GM23338 (cell line): ENCODE measurements at places on chromosomes 5 and 9.

GRCh38 chr5:149794041-149794440 is 63.9 kb downstream of the PPARGC1B start:
- no peak for DNase-seq

GRCh38 chr5:55934115-55934613 is 60.6 kb downstream of the IL6ST start:
- DNase-seq, result no peak

DNA sequence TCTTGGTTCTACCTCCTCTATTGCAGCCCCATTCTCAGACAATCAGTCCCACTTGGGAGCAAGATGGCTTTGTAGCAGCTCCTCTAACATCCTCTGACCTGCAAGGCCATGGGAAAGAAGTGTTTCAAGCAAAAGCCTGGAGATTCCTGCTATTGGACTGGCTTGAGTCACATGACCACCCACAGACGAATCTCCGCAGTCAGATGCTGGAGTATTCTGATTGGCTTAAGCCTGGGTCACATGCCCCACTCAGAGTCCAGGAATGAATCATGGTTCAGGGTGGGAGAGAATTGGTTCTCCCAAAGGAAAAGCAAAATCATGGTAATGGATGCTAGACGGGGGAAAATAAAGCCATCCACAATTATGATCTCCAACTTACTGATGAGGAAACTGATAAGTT is 22.6 kb upstream of the LMX1B start:
- DNase-seq, result no peak

- no peak for DNase-seq
These were observed 14.8 kb upstream of the NR3C1 start for GRCh38 chr5:143418140-143418866.

GRCh38 chr9:82208741-82209450 is 220.3 kb downstream of the SPATA31D1 start:
- DNase-seq, result no peak

DNA sequence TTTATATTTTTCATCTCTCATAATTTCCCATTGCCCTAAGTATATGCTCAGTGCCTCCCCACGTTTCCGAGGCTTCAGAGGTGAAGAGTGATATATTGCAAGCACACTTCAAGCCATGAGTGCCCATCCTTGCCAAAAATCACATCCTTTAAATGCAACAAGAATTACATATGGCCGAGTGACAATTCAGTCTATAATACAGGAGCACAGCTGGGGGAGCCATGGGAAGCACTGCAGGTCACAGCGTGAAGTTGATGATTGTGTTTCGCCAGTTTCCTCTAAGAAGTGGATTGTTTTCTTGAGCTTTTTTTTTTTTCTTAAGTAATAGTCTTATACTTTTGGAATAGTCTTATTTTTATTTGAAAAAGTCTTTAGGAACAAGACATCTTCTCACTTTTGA is 61.1 kb downstream of the MTRR start:
- no peak for DNase-seq

DNA sequence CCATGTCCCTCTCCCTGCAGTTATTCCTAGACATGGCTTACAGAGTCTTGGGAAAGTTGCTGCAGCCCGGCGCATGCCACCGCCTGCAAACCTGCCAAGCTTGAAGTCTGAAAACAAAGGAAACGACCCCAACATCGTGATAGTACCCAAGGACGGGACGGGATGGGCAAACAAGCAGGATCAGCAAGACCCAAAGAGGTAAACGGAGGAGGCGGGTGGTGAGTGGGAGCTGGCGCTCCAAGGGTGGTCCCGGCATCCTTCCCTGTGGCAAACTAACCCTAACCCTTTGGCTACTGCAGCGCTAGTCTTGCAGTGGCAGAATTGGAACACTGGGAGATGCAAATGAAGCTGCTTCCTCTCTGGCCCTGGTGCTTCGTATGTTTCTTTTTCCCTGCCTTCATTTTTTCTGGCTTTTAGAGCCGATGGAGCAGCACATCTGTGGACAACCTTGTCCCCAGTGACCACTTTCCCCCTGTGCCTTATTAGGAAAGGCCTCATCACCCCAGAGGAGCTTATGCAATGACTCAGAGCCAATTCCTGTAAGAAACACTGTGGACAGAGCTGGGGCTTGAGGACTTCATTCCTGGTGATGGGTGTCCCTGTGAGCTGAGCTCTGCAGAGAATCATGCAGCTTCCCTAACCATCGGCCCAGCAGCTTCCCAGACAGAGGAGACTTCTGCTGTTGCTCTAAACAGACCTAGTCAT is 38.9 kb downstream of the PRRC2B start:
- DNase-seq, result no peak

- DNase-seq, result no peak
These were observed 388.4 kb upstream of the PTGER4 start for GRCh38 chr5:40291338-40291737.

DNA sequence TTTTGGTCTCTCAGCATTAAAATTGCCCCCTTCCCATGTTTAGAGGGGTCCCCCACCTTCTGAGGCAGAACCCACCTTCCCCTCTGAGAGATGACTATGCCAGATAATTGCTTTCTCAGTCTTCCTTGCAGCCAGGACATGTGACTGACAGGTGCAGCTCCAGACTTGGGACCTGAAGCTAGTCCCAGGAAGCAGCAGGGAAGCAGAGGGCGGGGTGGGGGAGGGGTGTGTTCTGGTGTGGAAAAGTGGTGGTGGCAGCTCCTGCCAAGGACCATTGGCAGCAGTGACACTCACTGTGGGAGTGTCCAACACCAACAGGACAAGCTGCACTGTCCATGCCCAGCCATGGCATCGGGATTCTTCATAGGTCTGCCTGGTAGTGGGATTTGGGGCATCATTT is 2.3 kb downstream of the EIF4E1B start:
- DNase-seq, result no peak

GRCh38 chr5:89327608-89328007 is 444.6 kb upstream of the MEF2C start:
- DNase-seq, result no peak

GRCh38 chr5:24644761-24645160 is at the start of gene CDH10:
Gene CDH10 (minus strand): TSS chr5:24644978. CDS start chr5:24593490, 51,488 bp downstream.
- peak; percentile 97 for DNase-seq

DNA sequence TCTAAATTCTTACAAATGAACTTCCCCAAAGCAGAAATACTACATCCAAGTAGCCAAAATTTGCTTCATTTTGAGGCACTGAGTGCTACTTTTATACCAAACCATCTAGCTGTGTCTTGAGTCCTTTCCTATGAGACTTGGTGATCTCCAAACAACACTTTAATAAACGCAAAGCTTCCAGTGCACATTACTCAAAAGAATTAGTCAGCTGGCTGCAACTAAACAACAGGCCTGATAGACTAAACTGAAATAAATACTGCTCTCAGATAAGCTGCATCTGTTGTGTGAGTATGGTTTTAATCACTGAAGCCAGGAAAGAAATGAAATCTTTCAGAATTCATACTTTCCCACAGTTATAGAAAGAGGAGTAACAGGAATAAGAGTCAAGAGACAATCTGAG is 80.3 kb downstream of the VCAN start:
- DNase-seq, result no peak

DNA sequence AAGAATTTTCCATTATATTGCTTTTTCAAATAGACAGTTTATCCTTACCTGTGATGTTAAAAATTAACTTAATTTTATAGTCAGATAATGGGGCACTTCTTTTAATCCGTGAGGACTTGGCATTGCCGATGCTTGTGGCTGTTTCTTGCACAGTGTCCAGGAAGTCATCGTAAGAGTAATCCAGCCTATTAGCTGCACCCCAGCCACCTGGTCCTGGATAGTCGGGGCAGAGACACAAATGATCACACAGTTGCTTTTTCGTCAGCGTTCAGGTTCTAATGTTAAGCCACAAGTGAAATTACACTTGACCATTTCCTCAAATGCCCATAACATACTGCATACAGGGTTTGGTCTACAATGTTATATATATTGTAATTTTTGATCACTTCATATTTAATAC is 107.4 kb downstream of the SVEP1 start:
- no peak for DNase-seq

DNA sequence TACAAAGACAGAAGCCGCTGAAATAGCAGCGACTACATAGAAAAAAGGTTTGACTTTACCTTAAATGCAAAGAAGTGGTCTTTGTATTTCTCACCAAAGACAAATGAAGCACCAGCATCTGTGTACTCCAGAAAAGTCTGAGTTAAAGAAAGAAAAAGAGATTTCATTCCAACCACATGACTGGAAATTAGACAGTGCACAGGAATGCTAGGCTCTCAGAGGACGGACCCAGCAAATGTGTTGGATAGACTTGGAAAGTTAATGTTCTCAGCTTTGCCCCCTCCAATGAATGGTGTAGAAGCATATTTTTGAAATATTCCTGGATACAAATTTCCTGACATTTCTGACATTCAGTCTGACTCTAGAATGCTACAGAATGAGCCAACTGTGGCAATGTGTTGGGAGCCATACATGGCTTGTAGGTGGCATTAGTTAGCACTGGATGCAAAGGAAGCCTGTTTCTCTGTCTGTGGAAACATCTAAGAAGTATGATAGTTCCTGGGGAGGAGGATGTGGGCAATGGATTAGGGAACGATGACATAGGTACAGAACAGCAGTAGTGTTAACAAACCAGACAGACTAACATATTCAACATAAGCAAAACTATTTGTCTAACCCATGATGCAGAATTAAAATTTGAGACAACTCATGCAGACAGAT is 43.3 kb downstream of the SLC28A3 start:
- no peak for DNase-seq

DNA sequence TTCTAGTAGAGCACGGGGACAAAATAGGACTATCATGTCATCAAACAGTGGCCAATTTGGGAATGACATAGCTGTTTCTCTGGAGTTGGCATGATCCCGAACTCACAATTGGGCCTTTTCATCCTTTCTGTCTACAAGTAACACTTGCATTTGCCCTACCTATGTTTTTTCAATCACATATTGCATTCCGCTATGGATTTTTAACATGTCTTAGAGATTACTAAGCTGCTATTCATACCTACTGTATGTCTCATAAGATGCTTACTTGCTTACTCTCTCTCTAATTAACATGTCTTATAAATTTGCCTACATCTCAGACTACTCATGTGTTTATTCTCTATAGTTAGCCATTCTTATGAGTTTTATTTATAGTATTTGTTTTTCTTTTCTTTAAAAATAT is 341.2 kb upstream of the CTNND2 start:
- no peak for DNase-seq

GRCh38 chr5:15135661-15136060 is 264.1 kb upstream of the ANKH start:
- DNase-seq, result no peak

- DNase-seq, result no peak
These were observed 12.3 kb upstream of the SKP1 start for GRCh38 chr5:134189031-134189430.

DNA sequence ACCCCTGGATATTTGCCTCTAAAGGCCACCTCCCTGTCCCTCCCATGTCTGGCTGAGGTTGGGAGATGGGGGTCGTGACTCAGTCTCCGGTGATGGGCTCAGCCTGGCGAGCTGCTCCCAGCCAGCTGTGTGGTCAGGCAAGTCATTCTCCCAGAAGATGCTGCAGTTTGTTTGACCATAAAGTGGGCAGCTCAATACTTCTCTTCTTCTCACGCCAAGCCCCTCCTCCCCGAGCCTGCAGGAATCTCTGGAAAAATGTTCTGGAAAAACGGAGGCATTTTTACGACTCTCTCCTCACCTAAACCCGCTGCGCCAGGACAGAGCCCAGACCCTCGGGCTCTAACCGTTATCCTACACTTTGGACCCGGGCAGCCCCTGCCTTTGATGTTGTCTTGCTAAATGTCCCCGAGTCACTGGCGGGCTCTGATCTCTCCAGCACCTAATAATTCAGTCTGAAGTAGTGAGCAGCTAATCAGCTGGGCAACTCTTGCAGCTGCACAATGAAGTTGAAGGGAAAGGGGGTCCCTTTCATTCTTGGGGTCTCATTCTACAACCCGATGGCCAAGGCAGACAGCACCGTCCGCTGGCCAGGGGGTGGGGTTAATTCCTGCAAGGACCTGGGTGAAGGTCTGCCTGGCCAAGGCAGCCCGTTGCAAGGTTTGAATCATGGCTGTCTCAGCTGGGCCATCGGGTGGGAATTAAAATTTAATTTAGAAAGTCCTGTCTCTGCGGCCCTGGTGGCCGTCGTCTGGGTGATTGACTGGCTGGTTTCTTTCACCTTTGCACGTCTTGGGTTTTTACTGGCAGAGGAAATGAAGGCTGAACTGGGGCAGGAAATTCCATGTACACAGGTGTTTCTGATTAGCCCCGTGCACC is 12.3 kb downstream of the DCANP1 start:
- no peak for DNase-seq

DNA sequence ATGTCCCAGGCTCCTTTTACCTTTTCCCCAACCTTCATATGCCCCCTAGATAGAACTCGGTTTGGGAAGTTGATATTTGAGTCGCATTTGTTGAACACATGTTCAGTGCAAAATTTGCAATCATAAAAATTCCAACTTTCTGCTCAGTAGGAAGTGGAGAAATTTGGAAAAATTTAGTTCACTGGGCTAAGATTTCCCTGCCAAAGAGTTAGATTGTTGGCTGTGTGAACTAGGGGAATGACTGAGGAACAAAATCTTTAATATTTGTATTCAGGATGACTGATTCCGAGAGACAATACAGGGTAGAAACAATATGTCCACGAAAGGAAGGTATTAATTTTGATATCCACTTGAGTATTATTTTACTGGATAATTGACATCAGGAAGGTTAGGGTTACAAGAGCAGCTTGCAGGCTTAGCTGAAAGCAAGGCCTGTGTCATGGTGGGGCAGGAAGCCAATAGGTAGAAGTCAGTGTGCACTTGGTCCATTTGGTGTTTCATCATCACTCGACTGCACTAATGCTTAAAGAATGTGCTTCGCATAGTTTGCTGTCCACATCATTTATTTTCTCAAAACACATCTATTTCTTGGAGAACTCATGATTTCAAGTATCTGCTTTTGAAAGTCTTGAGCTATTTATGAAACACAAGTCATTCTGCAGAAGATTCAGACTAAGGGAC is 59.4 kb upstream of the GNA14 start:
- no peak for DNase-seq

DNA sequence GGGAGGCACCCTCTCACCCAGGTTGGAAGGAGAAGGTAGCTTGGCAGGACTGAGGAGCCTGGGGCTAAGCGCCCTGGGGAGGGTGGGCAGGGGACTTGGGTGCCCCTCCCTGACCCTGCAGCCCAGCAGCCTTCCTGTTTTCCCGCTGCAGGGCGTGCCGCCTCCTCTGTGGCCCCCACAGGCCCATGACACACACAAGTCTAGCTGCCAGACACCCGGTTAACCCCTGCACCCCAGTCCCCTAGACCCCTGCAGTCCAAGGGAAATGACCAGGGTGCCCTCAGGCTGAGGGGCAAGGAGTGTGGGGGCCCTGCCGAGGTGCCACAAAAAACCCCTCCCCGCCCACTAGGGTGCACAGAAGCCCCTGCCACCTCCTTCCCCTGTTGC is 33.0 kb downstream of the GOLGA2 start:
- DNase-seq, result no peak
